ENCODE measurements at places on chromosomes 2 and 18. TPM values are rescaled to one million over a fixed set of nuclear protein-coding genes. Genes with fewer than 3 reads are reported as not detected.

DNA sequence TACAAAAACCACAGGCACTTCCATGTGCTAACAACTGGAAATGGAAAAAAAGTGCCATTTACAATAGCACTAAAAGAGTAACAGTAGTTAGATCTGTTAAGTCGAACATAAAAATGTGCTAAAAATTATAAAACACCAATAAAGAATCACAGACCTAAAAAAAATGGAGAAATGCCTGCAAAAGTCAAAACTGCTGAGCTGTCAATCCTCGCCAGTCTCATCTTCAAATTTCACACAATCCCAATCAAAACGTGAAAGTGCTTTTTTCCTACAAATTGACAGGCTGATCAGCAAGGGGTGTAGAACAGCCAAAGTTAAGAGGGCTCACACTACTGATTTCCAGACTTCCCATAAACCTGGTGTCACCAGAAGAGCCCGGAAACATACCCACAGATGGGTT lies 53.2 kb downstream of the ANO7 start:
- no peak overlapping the region for H3K27ac ChIP-seq
- no peaks in the 10 kb centered on the region for H3K4me1 ChIP-seq
- H3K27me3 ChIP-seq, result no peaks in the 10 kb centered on the region

DNA sequence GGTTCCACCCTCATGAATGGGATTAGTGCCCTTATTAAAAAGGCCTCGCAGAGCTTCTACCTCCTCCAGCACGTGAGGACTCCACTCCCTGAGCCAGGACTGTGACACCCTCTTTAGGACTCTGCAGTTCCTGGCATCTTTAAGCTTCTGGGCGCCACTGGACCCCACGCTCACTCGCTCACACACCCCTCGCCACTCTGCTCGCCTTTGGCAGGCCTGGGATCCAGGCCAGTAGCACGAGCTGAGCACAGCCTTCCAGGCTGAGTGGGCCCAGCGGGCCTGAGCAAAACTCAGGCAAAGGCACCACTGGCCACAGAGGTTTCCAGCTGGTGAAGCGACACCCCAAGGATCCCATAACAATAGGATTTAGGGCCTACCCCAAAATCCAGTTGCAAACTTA lies 107.9 kb upstream of the GPC1 start:
- DNase-seq, result no peak
- no peaks in the 10 kb centered on the region for H3K4me1 ChIP-seq
- no peaks in the 10 kb centered on the region for H3K27me3 ChIP-seq
- H3K4me3 ChIP-seq, result no peak overlapping the region
- H3K27ac ChIP-seq, result no peak overlapping the region
- no peaks in the 10 kb centered on the region for H3K36me3 ChIP-seq

- H3K4me1 ChIP-seq, result no peaks in the 10 kb centered on the region
- peaks cover 54% of the 10 kb centered on the region for H3K36me3 ChIP-seq
- H3K27ac ChIP-seq, result no peak overlapping the region
These were observed 72.6 kb downstream of the ZNF532 start for GRCh38 chr18:58937071-58937886.

Gene DUSP2
- 13.5 TPM for total RNA-seq

Gene IKZF2
- total RNA-seq, result 1.9 TPM
